Bronchial epithelial cell (primary cell): ENCODE measurements at places on chromosomes 4 and X.

- peak; percentile 67 for DNase-seq
These were observed 67.4 kb downstream of the IRF2 start for GRCh38 chr4:184406958-184407391.

GRCh38 chrX:66018585-66019309, 21.1 kb downstream of the VSIG4 start:
- DNase-seq = no peak

DNA sequence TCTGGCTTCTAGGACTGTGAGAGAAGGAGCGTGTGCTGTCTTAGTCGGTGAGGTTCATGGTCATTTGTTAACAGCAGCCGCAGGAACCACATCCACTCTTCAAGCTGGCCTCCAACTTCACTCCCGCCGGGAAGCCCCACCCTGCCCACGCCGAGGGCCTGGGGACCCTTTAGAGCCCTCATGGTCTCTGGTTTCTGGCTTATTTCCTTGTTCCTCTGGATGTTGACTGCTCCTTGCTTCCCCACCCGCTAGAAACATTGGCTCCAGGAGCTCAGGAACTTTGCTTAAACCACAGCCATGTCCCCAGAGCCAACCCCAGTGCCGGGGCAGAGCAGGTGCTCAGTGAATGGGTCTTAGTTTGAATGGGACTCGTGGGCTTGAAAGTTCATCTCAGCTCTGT, 40.8 kb downstream of the HTRA3 start:
- no peak for DNase-seq

DNA sequence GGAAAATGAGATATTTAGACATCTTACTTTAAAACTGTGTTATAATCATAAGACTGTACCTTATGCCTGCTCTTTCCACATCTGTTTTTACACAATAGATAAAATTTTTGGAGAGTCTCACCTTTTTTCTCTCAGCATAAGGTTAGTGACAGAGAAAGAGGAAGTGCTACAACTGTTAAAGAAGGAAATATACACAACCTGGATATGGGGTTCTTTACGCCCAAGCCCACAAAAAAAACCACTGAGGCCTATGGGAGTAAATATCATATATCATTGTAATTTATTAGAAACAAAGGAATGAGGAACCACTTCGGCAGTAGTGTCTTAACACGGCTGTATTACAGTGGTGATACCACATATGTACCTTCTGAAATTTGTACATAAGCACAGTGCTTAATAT, 265.9 kb upstream of the GK2 start:
- no peak for DNase-seq

DNA sequence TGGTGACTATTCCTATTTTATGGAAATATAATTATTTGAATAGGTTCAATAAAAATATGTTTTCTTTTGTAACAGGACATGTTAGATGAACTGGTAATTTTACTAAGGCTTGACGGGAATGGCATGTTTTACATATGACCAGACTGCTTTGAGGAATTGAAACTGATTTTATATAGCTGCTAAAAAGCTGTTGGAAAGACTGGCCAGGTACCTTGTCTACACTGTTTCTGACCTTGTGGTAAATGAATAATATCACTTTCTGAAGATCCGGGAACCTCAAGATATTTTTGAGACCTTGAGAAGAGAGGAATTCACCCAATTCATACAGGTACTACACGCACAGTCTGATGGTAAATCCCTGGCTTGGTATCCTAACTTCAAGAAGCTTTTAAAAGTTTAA, 42.1 kb upstream of the USP46 start:
- no peak for DNase-seq

DNA sequence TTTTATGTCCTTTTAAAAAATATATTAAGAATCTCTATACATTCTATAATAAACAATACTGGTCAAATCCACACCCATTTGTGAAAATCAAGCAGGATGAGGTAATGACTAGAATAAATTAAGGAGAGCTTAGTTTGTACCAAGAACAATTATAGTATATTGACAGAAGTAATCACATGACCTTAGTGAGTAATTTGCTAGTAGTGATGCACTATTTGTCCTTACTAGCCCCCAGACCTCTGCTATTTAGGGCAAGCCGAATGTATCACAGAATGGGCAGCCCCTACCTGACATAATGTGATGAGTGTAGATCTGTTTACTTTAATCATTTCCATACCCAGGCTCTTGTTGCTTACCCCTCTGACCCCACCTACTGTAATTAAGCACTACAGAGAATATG, 15.8 kb downstream of the ATP1B4 start:
- no peak for DNase-seq

- DNase-seq = no peak
These were observed 161.1 kb downstream of the UNC5C start for GRCh38 chr4:95387719-95388118.

DNA sequence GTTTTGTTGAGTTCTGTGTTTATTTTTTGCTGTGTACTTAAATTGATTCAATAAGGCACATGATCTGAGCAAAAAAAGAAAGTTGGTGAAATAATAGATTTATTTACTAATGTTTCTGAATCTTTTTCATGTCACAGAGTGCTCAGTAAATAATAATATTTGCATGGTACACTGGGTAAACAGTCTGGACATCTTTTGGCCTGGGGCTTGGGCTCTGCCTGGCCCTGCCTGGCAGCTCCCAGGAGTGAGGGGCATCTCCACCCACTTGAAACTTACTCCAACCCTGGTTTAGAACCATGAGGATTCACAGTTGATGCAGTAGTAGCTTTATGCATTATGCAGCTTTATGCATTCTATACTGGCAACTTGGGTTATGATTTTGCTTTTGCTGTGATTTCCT, 124.2 kb upstream of the SLC4A4 start:
- DNase-seq = no peak

DNA sequence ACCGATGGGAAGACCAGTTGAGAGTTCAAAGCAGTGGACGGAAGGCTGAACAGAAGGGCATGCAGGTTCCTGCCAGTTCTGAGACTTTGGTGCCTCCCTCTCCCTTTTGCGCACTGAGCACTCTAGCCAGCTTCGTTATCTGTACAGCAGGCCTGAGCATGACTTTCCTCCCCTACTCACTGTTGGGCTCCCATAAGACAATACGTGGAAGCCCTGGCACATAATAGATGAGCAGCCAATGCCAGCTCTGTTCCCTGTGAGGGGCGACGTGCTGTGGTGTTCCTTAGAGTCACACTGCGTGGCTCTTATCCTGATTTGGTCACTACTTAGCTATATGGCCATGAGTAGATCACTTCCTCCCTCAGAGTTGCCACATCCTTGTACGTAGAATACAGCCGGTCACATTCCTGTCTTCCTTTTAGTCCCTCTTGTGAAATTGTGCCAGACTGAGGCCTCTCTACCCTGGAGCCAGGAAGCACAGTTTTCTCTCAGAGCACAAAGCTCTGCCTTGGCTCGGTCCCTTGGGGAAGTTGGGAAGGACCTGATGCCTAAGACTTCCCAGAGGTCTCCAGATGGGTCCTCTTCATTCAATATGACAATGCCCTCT, 160.4 kb upstream of the MAMLD1 start:
- peak; percentile 65 for DNase-seq

DNA sequence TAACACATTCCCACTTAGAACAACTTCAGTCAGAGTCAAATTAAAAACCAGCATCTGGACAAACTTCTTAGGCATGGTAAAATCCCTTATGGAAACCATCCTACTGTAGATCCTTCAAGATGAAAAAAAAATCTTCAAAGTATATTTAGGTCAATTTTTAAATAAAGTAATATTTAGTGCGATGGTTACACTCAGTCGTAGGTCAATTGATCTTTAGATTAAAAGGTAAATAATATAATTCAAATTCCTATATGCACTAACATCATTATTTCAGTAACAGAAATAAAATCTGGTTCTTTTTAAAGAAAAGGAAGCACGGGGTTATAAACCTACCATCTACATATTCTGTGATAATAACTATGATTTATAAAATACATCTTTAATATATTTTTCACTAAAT, at the start of gene UGT2A2:
Gene UGT2A2, minus strand, starts transcription at position 101 of the 400 bp plus-strand sequence. Its CDS starts 2 bp downstream, at position 99.
- DNase-seq = no peak

- no peak for DNase-seq
These were observed 604.6 kb downstream of the BCOR start for GRCh38 chrX:39493168-39493567.

DNA sequence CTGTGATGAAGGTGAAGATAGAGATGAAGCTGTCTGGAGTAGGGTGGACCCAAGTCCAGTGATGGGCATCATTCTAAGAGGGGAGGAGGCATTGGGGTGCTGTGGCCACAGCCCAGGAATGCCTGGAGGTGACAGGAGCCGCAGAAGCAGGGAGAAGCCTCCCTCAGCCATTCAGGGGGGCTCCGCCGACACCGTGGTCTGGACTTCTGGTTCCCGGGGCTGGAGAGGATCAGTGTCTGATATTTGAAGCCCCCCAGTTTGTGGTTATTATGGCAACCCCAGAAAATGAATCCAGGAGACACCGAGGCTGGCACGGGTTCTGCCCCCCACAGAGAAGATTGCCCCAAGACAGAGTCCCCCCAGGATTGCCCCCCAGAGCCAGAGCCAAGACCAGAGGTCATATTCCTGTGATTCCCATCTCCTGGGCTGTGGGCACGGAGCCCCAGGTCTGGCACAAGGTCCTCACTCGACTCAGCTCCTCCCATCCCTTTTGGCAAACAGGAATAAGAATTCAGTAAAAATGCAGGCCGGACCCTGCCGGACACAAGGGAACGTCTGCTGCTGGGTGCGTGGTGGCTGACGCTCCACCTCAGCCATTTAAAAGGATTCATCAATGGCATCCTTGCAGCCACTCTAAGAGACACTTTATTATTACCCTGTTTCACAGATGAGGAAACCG, 116.6 kb downstream of the CPZ start:
- DNase-seq = no peak

DNA sequence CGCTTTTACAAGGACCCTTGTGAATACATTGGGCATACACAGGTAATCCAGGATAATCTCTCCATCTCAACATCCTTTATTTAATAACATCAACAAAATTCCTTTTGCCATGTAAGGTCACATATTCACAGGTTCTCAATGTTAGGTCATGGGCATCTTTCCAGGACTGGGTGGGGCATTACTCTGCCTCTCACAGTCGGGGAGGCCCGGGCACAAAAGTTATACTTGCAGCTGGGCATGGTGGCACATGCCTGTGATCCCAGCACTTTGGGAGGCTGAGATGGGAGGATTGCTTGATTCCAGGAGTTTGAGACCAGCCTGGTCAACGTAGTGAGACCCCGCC, 93.7 kb upstream of the AP1S2 start:
- DNase-seq = peak; percentile 22

GRCh38 chr4:85102606-85103005, 136.1 kb upstream of the WDFY3 start:
- DNase-seq = no peak

DNA sequence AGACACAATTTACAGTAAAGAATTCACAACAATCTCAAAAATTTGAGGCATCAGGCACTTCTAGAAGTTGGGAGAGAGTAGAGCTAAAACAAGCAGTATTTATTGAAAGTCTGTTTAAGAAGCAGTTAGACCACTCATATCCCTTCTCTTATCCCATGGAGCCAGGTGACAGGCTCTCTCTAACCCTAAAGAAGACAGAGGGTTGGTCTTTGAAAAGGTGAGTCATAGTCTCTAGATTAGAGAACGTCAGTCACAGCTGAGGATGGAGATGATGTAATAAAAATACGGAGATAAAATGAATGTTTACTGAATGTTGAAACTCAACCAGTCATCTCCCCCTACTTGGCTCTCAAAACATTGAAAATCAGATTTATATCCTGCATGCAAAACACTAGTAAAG, 223.8 kb downstream of the CHIC2 start:
- peak; percentile 59 for DNase-seq

DNA sequence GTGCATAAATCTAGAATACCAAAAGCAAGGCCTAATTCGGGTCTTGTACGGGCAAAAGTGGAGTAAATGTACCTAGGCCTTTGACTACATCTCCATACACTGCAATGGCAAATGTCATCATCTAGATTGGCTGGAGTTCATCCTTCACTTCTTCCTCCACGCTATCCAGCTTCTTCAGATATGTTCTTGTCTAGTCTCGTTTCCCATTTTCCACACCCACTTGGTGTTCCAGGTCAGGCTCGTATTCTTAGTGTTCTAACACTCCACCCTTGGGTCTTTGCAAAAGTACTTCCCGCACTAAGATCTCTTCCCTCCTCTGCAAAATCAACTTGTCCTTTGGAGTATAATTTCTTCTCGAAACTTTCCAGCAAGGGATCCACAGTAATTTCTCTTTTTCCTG, 1.4 kb downstream of the COQ2 start:
- no peak for DNase-seq

GRCh38 chr4:147971116-147971515, 239.2 kb downstream of the ARHGAP10 start:
- no peak for DNase-seq

- peak; percentile 49 for DNase-seq
These were observed 13.7 kb upstream of the TMPRSS11E start for GRCh38 chr4:68433582-68433981.

DNA sequence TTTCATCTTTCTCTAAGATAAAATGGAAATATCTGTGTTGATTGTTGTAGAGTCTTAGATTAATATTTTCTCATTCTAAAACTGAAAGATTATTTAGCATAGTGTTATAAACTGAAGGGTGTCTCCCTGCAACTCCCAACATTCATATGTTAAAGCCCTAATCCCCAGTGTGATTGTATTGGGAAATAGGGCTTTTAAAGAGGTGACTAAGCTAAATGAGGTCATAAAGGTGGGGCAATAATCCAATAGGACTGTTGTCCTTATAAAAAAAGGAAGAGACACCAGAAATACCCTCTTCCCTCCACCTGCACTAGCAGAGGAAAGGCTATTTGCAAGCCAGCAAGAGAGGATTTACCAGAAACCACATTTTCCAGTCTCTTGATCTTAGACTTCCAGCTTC, 1626.4 kb downstream of the C4orf33 start:
- peak; percentile 44 for DNase-seq

GRCh38 chrX:13293700-13294099, 26.2 kb downstream of the ATXN3L start:
- DNase-seq = peak; percentile 93

GRCh38 chrX:125151146-125151545, 168.5 kb upstream of the TEX13C start:
- no peak for DNase-seq

- no peak for DNase-seq
These were observed 233.1 kb downstream of the FAT4 start for GRCh38 chr4:125547836-125548235.

DNA sequence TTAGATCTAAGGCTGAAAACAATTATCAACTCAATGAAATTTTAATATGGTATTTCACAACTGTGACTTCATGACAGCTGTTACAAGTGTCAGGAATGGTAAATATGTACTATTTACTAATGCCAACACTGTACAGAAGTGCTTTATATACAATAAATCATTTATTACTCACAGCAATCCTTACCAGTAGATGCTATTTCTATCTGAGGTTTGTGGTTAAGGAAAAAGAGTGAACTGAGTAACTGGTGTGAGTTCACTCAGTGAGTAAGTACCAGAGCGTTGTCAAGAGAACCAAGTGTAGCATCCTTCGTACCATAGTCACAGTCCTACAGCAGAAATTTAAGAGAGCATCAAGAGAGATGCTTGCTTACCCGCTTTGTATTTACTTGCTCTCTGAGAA, 23.3 kb downstream of the MTHFD2L start:
- DNase-seq = peak; percentile 55
